ENCODE measurements at places on chromosomes 16 and 17.

DNA sequence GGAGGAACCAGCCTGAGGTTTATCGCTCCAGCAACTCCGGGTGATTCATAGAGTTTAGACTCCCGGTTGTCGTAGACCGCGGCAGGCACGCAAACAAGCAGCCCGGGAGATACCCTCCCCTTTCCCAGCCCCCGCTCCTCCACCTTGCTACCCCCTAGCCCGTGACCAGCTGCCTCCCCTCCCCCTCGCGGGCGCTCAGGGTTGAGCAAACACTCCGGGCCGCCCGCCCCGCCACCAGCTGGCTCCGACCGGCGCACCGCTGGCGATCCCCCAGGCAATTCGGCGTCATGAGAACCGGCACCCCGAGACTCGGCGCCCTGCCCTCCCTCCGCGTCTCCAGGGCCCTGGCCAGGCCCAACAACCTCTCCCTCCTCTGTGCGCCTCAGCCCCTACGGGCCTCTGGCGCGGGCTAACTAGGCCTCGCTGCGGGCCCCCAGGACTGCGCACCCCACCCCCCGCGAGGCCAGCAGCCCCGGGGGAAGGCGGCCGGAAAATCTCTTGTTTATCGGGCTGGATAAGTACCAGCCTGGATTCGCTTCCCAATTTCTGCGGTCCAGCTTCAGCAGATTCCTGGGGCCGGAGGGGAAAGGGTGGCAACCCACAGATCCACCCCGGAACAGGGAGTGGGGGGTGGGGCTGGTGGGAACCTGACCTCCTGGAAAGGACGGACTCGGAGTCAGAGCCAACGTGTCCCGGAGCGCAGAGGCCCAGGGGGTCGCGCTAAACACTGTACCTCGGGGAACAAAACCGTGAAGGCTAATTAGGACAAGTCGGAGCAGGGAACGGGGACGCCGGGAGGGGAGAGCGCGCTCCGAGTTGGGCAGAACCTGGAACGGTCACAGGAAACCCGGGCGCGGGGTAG, 951 bp upstream of the GPRC5C start:
- peak; percentile 87 for DNase-seq

DNA sequence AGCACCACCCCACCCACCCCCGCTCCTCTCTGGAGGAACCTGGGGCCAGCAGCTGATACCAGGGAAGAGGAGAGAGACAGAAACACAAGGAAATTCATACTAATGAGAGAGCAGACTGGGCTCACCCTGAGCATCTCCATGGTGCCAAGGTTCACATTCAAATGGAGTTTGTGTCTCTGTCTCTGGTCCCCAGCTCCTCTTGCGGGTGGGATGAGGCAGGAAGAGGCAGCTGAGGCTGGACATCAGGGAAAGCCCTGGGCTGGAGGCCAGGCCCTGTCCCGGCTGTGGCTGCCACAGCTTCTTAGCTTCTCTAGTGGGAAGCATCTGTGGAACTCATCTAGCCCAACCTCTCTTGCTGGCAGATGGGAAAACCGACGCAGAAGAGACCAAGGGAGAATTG, 121.5 kb downstream of the SDK2 start:
- no peak for DNase-seq

DNA sequence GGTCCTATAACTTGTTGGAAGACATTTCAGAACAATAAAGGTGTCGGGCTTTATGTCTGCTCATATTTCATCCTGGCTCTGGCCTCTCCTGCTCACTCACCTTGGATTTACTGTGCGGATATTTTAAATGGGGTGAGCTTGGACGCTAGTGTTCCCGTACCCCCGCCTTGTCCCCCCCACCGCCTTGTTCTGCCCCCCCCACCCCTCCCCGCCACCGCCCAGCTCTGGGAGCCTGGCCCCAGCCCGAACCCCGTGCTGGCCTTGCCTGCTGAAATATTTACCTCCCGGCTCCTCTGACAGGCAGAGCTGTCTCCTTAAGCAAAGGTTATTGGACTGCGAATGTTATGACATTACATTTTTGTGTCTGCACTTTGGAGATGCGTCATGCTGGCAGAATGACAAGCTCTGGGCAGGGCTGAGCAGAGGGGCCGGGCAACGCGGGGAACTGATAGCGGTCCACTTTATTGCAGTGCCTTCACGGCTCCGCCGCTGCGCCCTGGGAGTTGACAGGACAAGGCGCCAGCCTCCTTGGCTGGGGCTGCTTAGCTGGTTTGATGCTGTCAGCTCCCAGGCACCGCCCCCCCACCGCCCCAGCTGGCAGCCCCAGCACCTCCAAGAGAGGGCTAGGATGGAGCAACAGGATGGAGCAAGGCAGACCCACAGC, 222.5 kb upstream of the GSE1 start:
- peak; percentile 86 for DNase-seq

GRCh38 chr17:50681263-50682200, 26.2 kb downstream of the ANKRD40 start:
- peak; percentile 90 for DNase-seq

DNA sequence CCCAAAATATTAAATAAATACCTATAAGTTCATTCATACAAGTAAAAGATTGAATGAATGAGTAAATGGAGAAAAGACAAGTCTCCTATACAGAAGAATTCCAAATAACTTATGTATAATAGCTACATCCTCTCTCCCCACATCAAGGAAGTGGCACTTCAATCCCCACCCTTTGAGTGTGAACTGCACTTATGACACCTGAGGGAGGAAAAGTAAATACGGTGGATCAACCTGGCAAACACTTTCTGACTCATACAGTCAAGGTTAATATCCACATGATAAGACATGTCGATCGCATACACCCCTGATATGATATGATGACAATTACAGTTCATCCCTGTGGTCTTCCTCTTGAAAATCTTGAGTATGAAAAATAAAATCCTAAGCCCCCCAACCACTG, 18.0 kb downstream of the SLFN12L start:
- DNase-seq = no peak

DNA sequence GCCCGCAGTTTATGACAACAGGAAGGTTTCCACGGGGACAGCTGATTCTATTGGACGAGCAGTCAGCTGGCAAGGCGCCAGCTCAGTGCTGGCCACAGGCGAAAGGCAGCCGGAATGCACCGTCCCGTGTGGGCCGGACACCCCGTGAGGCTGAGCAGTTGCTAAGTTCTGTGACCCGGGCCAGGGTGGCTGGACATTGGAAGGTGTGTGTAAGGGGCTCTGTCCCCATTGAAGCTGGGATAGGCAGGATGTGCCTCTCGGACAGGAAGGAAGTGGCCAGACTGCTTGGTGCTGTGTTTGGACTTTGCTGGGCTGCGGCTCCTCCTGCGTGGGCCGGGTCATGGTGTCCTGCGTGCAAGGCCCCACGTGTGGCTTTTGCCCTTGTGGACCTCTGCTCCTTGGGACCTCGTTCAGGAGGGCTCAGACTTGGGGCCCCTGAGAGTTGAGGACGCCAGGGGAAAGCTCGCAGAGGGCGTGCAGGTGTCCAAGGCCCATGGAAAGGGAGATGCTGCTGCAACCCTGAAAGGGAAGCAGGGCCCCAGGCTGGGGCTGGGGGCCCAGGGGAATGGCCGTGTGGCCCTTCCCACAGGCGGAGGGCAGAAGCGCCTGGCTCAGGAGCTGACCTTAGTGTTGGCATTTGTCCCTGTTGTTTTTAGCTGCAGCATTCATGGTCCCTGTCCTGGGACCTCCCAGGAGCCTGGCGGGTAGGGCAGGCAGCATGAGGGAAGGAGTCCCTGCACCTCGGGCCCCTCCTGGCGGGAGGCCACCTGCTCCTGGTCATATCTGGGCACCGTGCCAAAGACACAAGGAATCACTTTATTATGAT, 10.0 kb downstream of the BAIAP2 start:
- DNase-seq = peak; percentile 91

DNA sequence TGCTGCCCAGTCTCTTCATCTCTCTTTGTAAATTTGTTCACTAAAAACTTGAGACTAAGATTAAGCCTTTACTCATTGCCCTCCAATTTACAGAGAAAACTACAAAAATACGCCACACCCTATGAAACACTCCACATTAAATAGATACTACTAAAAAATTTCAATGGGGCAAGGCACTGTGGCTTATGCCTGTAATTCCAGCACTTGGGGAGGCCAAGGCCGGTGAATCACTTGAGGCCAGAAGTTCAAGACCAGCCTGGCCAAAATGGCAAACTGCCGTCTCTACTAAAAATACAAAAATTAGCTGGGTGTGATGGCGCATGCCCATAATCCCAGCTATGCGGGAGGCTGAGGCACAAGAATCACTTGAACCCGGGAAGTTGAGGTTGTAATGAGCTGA, 3.8 kb downstream of the UBE2O start:
- no peak for DNase-seq

DNA sequence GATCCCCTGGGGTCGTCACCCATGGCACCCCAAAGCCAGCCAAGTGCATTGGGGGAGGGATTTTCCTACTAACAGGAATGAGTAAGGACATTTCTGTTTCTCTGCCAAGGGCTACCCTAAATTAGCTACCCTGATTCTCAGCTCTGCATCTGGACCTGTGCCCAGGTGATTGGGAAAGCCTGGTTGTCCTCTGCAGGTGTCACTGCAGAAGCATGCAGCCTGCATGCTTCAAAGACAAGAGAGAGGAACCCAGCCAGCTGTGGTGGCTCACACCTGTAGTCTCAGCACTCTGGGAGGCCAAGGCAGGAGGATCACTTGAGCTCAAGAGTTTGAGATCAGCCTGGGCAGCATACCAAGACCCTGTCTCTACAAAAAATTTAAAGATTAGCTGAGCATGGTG, 19.6 kb downstream of the BEAN1 start:
- no peak for DNase-seq

Measured in lung (tissue), 17 donors.